ENCODE measurements at places on chromosomes 1 and 21. TPM values are rescaled to one million over a fixed set of nuclear protein-coding genes. Genes with fewer than 3 reads are reported as not detected.
A peak's percentile ranks its signal among the peaks of the same experiment; 100 is the strongest.

ADGRL2 gene
- 68.0 TPM for total RNA-seq

HJV gene
- not detected for total RNA-seq

CLIC4 gene
- total RNA-seq = 164 TPM

PGBD5 gene
- total RNA-seq = 0.98 TPM

DNA sequence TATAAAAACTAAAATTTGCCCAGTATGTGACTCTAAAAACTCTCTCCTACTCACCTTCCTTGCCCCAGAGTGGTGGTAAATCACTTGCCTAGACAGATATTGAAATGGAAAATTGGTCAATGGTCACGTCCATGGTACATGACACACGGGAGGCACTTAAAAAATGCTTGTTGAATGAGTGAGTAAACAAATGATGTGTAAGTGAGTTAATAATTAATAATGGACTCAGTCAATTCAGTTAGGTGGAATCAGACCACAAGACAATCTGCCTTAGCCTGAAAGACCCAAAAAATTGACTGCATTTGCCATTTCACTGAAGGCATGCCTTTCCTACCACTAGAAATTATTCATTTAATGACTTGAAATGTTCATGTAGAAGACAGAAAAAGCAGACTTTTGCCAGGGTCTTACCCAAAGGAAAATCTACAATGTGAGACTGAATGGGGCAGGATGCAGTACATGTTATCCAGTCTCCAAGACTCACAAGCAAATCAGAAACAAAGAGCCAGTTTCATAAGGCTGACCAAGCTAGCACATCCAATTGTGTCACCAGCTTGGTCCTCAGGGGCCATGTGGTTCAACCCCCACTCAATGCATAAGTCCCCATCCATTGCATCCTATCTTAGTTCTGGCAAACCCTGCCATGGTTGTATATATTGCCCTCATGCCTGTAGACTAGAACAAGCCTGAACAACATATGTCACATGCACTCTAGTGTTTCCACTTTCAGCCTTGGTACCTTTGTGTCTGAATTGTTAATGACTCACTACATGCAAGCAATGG lies 73.6 kb downstream of the TBX15 start:
- H3K27ac ChIP-seq = no peak overlapping the region
- H3K36me3 ChIP-seq = no peaks in the 10 kb centered on the region

GRCh38 chr1:235646463-235646862 lies 3.1 kb downstream of the GNG4 start:
- peaks cover 27% of the 10 kb centered on the region for H3K4me1 ChIP-seq
- no peak for DNase-seq
- H3K27ac ChIP-seq = no peak overlapping the region
- no peak overlapping the region for H3K4me3 ChIP-seq

DNA sequence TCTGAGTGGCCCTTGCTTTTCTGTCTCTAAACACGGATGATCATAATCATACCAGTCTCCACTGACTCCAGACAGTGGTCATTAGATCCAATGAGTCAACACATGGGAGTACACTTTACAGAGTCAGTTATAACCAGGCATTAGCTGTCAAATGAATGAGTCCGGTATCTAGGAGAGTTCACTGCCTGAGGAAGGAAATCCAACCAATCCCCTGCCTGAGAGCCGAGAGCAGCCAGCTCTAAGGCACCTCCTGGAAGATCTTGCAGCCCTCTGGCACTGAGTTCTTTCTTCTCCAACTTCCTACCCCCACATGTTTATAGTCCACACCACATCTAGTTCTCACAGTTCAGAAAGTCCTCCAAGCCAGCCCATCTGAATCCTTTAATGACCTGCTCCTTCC lies 29.4 kb upstream of the RBM15 start:
- no peak overlapping the region for H3K4me3 ChIP-seq
- no peaks in the 10 kb centered on the region for H3K36me3 ChIP-seq
- DNase-seq = no peak
- H3K27ac ChIP-seq = no peak overlapping the region
- H3K27me3 ChIP-seq = no peaks in the 10 kb centered on the region
- H3K4me1 ChIP-seq = no peaks in the 10 kb centered on the region

DNA sequence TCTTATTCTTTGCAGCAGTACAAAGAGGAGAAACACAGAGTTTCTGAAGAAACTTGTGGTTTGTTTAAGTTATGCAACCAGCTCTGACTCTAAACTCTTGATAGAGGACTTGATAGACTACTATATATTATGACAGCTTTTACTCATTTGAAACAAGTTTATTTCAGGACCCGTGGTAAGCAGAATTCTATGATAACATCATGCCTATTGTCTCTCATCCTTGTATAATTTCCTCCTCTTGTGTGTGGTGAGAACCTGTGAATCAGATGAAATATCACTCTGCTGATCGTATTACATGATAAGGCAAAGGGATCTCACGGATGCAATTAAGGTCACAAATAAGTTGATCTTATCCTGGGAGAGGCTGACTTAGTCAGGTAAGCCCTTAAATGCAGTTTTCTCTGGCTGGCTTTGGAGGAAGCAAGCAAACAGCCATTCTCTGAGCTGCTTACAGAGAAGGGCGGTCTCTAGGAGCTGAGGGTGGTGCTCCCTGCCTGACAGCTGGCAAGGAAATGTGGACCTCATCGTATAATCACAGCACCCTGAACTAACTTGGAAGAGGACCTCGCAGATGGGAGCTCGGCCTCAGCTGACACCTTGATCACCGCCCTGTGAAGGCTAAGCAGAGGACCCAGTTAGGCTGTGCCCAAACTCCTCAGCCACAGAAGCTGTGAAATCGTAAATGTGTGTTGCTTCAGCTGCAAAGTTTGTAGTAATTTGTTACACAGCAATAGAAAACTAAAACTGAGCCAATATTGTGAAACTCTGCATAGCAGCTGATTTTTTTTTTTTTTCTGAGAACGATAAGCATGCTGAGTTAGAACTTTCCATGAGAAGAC lies 151.1 kb upstream of the DPT start:
- H3K4me1 ChIP-seq = peaks cover 16% of the 10 kb centered on the region
- peak; percentile 87 for DNase-seq
- no peaks in the 10 kb centered on the region for H3K27me3 ChIP-seq
- H3K27ac ChIP-seq = no peak overlapping the region

GRCh38 chr1:107246775-107247345 lies 106.0 kb downstream of the NTNG1 start:
- H3K27me3 ChIP-seq = no peaks in the 10 kb centered on the region
- H3K36me3 ChIP-seq = no peaks in the 10 kb centered on the region
- no peak overlapping the region for H3K27ac ChIP-seq
- no peak for DNase-seq
- H3K4me1 ChIP-seq = no peaks in the 10 kb centered on the region

GRCh38 chr1:15350551-15351200 lies 59.0 kb upstream of the EFHD2 start:
- H3K4me1 ChIP-seq = peaks cover 15% of the 10 kb centered on the region
- DNase-seq = no peak
- no peak overlapping the region for H3K27ac ChIP-seq

DNA sequence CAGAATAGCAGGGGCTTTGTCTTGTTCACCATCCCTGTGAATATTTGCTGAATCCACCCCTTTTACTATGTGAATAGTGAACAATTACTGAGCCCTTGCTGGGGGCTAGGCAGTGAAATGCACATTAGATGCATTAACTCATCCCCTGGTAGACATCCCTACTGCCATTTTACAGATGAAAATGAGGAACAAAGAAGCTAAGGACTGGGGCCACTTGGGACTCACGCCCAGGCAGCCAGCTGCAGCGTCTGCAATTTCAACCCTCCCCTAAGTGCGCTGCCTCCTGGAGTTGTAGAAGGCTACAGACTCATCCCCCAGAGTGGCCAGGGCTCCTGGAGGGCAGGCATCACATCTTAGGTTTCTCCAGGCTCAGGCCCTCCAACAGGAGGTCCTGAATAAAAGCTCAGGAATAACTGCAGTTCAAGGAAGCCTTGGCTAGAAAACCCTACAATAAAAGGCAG lies 31.6 kb downstream of the CAPZB start:
- H3K4me1 ChIP-seq = peaks cover 100% of the 10 kb centered on the region
- no peak overlapping the region for H3K4me3 ChIP-seq
- H3K27ac ChIP-seq = peak overlapping the region; percentile 78
- no peak for DNase-seq
- no peaks in the 10 kb centered on the region for H3K27me3 ChIP-seq
- H3K36me3 ChIP-seq = no peaks in the 10 kb centered on the region

GRCh38 chr1:179141592-179142251 lies 59.9 kb downstream of the TOR3A start:
- peak overlapping the region; percentile 85 for H3K27ac ChIP-seq
- peaks cover 63% of the 10 kb centered on the region for H3K4me1 ChIP-seq
- H3K27me3 ChIP-seq = no peaks in the 10 kb centered on the region
- DNase-seq = no peak

DNA sequence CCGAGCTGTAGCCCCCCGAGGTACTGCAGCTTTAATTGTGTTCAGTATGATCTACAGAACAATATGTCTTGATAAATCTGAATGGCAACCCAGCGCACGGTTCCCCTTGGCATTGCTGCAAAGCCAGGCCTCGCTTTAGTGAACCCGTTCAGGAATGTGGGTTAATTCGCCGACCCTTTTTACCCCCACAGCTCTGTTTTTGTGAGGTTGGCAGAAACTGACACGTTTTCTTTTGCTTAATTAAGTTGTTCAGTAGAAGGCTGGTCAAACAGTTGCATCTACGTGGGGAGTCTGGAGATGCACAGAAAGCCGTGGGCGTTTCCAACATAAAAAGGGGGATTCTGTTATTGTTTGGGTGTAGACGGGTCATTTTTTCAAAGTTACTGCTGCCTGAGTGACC lies 43.2 kb downstream of the OLIG1 start:
- no peaks in the 10 kb centered on the region for H3K27me3 ChIP-seq
- H3K36me3 ChIP-seq = no peaks in the 10 kb centered on the region
- H3K4me1 ChIP-seq = peaks cover 8% of the 10 kb centered on the region
- DNase-seq = no peak
- no peak overlapping the region for H3K4me3 ChIP-seq

GRCh38 chr1:42259739-42260064 lies 75.3 kb downstream of the FOXJ3 start:
- no peaks in the 10 kb centered on the region for H3K27me3 ChIP-seq
- peaks cover 35% of the 10 kb centered on the region for H3K4me1 ChIP-seq
- no peak overlapping the region for H3K27ac ChIP-seq

All from vagina (tissue), 2 donors.